ENCODE measurements at places on chromosomes 16 and 17.

DNA sequence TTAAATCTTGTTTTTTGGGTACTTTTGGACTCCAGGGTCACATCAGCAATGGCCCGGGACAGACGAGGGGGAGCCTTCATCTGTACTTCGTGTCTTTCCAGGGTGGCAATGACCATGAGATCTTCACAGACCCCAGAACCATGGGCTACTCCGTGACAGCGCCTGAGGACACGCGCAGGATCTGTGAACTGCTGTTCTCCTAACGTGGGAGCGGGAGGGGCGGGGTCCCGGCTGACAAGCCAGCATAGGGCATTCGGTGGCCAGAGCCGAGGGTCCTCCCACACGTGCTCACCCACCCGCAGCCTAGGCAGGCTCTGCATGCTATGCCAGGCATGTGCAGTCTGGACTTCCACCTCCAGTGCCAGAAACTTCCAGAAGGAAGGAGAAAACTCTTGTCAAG lies 21.2 kb downstream of the CARHSP1 start:
- no peak for DNase-seq

GRCh38 chr16:73036074-73036826 lies 11.7 kb downstream of the ZFHX3 start:
- DNase-seq = peak; percentile 38

DNA sequence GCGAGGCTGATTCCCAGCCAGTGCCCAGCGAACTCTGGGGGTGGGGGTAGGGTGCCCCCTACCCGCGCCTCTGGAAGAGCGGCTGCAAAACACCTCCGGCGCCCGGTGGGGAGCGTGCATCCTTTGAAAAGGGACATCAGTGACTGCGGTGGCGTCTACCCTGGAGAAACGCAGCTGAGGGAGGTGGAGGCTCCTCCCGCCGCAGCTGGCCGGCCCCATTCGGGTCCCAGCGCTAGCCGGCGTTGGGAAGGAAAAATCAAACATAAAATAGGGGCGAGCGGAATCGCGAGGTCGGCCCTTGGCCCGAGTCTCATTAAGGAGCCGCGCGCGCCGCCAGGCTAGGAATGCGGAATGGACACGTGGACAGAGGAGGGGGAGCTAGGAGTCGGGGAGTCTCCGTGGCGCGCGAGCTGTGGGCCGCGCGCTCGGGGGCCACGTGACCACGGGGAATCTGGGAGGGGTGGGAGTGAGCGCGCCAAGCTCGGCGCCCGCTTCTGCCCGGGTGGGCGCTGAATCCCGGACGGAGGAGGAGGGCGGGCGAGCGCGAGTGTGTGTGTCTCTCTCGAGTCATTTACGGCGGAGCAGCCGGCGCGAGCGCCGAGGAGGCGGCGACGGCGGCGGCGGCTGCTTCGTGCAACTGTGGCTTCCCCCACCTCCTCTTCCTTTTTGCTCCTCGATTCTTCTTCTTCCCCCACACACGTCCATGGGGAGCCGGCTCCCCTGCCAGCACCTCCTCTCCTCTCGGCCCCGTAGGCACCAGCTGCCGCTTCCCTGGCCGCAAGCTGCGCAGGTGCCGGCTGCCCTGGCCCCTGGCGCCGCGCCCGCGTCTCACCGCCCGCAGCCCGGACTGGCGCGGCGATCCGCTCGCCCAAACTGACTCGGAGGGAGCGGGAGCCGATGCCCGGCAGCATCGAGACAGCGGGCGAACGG lies at the start of gene TMEM132E:
TMEM132E (plus strand) TSS at position 566 of the 930 bp plus-strand sequence. CDS start 1,495 bp downstream, outside the sequence.
- DNase-seq = peak; percentile 73

GRCh38 chr16:66030036-66030435 lies 336.5 kb upstream of the CDH5 start:
- no peak for DNase-seq

DNA sequence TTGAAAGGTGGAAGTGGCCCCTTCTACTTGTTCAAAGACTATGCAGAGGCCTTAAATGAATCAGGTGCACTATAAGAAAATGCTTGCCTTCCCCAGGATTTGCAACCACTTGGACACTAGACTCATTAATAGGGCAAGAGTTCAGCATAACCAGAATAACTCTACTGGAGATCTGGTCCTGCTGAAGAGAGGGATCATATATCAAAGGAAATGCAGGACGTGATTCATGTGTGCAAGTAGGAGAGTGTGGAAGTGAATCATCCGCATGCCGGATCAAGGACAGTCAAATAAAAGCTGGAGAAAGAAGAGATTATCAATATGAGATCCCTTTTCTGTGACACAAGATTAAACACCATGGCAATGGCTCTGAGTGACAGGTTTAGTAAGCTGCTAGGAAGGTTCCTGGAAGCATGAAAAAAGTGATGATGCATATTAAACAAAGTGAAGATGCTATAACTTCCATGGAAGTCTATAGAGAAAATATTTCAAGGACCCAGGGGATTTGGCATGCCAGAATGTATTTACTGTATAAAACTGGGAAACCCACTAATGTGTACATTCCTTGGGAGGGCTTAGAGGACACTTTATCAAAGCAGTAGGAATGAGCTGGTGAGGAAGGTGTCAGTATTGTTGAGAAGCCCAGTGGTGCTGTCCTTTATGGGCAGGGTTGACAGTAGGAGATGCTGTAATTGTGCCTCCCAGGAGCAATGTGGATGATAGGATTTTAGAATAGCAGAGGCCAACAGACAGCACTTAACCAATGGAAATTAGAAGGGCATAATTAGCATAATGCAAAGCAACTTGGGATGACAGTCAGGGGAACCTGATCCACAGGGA lies 133.1 kb downstream of the ABCA8 start:
- DNase-seq = no peak

GRCh38 chr16:85640254-85640558 lies 27.1 kb downstream of the GSE1 start:
- DNase-seq = no peak

- no peak for DNase-seq
Observed at GRCh38 chr16:29303520-29303919, 103.0 kb downstream of the NPIPB11 start.

DNA sequence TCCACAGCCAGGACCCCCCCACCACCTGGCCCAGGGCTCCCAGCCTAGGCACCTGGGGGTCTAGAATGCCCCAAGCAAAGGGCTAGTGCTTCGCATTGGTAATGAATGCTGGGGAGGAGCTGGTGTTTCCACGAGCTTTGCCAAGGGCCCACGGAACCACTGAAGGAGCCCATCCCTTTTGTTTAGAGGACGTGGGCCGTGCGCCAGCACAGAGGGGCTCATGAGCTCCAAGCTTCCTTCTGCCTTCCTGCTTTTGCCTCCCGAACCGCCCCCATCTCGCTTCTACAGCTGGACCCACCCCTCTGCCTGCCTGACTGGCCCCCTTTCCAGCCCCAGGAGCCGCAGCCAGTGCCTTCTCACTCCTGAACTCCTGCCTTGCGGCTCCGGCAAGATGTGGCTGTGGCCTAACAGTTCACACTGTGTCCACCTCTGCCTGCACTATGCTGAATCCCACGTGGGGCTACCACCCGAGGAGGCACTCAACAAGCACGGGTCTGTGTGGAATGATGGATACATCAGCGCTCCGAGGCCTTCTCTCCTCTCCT lies 31.8 kb upstream of the RASD1 start:
- DNase-seq = no peak

GRCh38 chr17:17757391-17757791 lies 76.1 kb downstream of the RAI1 start:
- no peak for DNase-seq

- no peak for DNase-seq
Observed at GRCh38 chr17:42760652-42761581, at the start of gene RAMP2. RAMP2 (plus strand) TSS chr17:42761227; CDS start chr17:42761262, 35 bp downstream.

DNA sequence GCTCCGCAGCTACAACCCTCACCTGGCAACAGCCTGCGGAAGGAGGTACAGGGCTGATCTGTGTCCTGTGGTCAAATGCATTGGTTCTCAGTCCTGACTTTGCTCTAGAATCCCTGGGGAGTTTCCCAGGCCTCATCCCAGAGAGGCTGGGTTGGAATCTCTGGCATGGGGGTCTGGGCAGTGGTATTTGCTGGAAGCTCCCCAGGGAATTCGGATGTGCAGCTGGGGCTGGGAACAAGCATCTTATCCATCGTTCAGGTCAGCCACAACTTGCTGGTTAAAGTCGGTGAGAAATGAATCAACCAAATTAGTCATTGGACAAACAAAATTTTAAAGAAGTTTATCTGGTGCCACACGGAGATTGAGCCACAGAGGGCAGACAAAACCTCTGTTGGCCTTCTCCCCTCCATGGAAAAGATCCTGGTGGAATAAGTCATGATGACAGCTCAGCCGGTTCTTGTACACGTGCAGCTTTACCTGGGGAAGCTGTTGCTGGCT lies 231.2 kb downstream of the FOXL1 start:
- no peak for DNase-seq

DNA sequence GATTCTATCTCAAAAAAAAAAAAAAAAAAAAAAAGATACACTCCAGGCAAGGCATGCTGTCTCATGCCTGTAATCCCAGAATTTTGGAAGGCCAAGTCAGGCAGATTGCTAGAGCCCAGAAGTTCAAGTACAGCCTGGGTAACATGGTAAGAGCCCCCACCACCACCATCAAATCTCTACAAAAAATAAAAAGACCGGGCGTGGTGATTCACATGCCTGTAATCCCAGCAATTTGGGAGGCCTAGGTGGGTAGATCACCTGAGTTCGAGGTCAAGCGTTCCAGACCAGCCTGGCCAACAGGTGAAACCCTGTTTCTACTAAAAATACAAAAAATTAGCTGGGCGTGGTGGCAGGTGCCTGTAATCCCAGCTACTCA lies 1.8 kb upstream of the ACLY start:
- DNase-seq = no peak

DNA sequence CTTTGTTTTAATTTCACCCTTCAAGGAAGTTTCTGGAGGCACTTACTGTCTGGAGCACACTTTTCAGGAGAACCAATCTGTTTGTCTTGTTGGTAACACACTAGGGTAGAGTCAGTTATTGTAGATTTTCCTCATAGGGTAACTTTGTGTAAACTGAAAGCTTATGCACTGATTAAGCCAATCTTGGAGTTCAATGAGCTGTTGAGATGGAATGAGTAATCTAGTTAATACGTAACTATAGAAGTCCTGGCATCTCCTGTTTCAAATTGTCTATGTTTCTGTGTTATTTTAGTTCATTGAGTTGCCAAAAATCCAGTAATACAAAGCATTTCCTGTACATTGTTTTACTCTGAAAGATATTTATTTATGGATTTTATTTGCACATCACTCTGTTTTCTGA lies 111.6 kb upstream of the HAS3 start:
- no peak for DNase-seq

- DNase-seq = no peak
Observed at GRCh38 chr17:9202532-9202931, 181.2 kb downstream of the NTN1 start.

GRCh38 chr17:42748202-42748907 lies 3.5 kb upstream of the EZH1 start:
- DNase-seq = no peak

DNA sequence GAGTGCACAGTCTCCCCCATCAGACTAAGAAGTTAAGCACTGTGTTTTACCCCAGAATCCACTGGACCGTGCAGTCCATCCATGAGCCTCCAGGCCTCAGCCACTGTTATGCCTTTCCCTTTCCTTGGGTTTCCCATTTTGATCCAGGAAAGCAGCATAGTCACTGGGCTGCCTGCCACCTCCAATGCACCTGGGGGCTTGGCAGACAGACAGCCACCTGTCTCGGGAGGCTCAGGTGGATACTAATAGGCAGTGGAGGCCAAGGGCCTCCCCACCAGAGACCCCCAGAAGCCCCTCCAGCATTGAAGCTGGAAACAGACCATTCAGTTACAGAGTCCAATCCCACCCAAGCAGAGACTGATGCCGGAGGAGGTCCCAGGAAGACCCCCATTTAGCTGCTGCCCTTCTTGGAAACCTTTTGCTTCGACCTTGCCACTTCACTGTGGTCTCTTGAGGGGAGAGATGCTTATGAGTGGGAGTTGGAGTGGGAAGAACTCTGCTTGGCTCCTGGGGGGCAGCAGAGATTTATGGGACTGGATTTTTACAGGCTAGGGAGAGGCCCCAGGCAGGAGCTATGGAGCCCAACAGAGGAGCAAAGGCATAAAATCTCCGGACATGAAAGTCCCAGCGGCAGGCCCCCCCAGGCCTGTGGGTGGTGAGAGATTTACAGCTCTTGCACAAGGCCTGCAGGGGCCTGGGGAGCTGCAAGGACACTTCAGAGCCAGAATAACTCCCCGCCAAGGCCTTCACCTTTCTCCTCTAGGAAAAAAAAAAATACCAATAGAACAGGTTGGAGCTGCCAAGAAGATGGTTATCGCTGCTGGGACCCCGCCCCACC lies 12.2 kb upstream of the SP2 start:
- DNase-seq = no peak

Data from pons (tissue), 1 donor.